Bone marrow (tissue), 2 donors: ENCODE measurements at places on chromosomes 16 and 17.

GRCh38 chr16:87963400-87963799 lies 12.2 kb downstream of the BANP start:
- DNase-seq: peak; percentile 56

DNA sequence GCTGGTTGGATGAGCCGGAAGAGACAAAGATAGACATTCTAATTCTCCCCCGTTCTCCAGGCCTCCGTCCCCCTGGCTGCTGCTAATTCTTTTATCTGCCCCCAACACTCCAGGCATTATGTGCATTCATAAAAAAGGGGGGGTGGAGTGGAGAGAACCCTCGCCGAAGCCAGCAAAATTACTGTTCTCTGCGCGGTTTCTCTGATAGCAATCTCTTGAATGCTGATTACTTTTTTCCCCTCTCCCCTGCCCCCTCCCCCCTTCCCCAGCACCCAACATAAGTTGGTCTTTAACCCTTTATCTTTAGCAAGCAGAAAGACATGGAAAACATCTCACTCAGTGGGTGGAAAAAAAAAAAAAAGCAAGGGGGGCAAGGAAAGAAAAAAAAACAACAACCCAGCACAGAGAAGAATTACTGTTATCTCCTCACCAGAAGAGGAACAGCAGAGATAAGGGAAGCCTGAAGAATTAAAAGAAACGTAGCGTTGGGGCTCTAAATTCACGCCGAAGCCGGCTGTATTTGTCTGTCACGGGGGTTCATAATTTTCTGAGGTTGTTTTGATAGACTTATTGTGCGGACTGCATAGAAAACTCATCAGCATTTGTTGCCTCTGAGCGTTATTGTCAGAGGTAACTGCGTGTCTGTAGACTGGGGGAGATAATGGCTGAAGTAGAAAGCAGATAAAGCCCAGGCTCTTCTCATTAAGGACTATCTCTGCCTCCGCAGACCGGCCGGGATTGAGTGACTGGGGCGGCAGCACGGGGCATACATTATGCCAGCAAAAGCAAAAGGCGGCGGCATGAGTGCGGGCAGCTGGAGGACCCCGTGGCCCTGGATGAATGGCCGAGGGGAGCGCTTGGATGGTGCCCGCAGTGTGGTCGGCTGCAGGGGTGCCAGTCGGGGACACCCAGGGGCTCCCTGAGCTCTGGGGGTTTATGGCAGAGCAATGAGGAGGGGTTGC lies 126.9 kb downstream of the MRM1 start:
- no peak for DNase-seq

DNA sequence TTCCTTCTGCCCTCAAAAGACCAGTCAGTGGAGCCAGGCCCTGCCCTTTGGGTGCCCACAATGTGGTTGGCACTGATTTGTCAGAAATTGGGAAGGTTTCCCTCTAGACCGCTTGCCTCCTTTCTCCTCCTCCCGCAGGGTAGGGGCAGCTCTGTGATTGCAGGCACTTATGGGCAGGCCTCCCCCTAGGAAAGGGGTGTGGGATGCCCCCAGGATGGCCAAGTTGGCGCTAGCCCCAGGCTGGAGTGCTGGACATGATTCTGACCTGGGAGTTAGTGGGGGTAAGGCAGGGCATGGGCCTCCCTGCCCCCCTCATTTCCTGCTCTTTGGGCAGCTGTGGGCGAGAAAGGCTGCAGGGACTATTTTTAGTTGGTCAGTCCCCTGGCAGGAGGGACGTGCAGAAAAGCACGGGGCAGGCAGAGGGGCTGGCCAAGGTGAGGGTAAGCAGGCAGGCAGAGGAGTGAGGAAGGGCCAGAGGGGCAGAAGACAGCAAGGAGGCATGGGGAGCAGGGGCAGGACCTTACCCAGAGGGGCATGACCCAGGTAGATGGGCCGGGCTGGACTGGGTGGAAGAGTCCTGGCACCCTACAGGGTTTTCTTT lies 3.3 kb downstream of the RARA start:
- no peak for DNase-seq

DNA sequence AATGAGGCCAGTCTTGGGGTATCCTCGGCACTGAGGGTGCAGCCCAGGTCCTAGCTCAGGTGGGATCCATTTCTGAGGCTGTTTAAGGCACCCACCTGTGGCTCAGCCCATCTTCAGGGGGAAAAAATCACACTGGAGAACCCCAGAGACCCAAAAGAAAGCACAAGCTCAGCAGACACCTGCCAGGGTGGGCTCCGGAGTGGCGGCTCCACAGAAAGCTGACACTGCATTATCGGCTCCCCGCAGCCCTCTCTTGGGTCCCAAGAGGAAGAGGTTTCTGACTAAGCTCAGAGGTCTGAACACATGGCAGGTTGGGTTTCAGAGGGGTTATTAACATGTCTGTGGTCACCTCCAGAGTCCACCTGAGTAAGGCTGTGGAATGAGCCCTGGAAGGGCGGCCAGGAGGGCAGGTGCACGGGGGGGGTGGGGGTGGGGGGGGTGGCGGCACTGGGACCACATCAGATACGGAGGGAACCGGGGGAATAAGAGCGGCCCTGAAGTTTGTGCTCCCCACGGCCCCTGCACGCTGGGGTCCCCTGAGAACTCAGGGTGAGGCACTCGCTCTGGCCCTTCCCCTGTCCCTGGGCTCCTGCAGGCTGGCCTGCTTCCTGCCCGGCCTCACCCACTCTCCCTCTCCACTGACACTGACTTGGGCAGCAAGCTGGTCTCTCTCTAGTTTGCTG lies 79.5 kb downstream of the TIMM22 start:
- DNase-seq: no peak

GRCh38 chr17:50540560-50541401 lies 6.2 kb upstream of the SPATA20 start:
- no peak for DNase-seq

DNA sequence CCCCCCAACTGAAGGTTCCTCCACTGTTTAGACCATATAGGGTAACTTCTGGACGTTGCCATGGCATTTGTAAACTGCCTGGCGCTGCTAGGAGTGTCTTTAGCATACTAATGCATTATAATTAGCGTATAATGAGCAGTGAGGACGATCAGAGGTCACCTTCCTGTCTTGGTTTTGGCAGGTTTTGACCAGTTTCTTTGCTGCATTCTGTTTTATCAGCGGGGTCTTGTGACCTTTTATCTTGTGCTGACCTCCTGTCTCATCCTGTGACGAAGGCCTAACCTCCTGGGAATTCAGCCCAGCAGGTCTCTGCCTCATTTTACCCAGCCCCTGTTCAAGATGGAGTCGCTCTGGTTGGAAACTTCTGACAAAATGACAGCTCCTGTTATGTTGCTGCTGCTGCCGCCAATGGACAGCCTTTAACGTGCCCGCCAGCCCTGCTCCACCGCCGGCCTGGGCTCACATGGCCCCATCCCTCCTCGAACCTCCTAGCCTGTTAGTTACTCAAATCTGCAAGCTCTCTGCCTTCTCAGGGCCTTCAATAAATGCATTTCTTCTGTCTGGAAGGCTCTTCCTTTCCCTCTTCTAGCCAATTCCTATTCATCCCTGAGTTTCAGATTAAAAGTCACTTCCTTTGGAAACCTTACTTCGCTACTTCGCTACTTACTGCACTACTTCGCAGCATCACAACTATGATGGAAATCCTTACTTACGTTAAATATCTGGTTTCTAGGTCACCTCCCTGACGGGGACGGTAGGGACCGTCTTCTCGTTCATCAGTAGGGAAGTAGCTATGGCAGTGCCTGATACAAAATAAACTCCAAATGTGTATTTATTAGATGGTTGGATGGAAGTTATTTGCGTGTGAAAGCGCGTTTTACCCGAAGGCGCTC lies 640 bp upstream of the NAGLU start:
- DNase-seq: peak; percentile 74
